ENCODE measurements at places on chromosomes 13 and 19.

- DNase-seq = peak; percentile 52
Observed at GRCh38 chr19:56076498-56076897, 44.6 kb downstream of the ZNF787 start.

- DNase-seq = no peak
Observed at GRCh38 chr13:99294198-99294597, 13.0 kb downstream of the GPR183 start.

GRCh38 chr13:33186861-33187291 is 98.7 kb downstream of the STARD13 start:
- DNase-seq = no peak

- DNase-seq = no peak
Observed at GRCh38 chr19:46919324-46919723, 58.5 kb downstream of the ARHGAP35 start.

DNA sequence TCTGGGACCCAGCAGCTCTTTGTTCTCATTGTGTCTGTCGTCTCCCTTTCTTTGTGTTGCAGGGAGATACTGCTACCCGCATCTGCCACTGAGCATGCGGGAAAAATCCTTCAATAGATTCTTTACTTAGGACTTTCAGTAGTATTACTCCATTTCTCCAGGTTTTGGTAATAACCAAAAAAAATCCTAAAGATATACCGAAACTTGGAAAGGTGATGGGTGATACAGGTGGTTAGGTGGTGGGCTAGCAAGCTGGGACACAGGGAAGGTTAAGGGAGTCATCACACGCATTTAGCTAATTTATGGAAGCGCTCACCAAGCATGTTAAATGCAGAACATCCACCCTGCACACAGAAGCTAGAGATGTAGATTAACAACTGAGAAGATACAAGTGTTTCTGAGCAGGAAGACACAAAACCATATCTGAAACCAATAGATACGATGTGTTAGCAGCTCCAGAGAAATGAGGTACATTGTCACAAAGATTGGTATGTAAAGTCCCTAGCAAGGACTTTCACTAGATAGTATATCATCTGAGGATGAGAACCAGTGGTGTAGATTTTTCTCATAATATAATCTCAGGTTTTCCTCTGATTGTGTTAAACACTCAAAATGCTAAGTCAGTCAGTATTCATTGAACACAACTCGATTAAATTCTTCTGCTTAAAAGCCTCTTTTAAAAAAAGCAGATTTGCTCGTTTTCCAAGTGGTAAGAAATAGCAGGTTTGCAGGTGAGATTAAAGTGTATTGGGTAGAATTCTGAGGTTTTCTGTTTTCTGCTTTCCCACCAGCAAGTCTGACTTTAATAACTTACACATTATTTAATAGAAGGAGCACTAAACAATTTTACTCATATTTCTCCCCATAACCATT is 1.2 kb upstream of the SLAIN1 start:
- DNase-seq = peak; percentile 4

GRCh38 chr13:78960881-78961280 is 301.9 kb upstream of the OBI1 start:
- DNase-seq = no peak

- no peak for DNase-seq
Observed at GRCh38 chr13:79626924-79627323, 146.0 kb downstream of the NDFIP2 start.

- DNase-seq = no peak
Observed at GRCh38 chr13:37648609-37649008, 50.0 kb upstream of the POSTN start.

- no peak for DNase-seq
Observed at GRCh38 chr19:30590596-30591229, 218.5 kb downstream of the ZNF536 start.

DNA sequence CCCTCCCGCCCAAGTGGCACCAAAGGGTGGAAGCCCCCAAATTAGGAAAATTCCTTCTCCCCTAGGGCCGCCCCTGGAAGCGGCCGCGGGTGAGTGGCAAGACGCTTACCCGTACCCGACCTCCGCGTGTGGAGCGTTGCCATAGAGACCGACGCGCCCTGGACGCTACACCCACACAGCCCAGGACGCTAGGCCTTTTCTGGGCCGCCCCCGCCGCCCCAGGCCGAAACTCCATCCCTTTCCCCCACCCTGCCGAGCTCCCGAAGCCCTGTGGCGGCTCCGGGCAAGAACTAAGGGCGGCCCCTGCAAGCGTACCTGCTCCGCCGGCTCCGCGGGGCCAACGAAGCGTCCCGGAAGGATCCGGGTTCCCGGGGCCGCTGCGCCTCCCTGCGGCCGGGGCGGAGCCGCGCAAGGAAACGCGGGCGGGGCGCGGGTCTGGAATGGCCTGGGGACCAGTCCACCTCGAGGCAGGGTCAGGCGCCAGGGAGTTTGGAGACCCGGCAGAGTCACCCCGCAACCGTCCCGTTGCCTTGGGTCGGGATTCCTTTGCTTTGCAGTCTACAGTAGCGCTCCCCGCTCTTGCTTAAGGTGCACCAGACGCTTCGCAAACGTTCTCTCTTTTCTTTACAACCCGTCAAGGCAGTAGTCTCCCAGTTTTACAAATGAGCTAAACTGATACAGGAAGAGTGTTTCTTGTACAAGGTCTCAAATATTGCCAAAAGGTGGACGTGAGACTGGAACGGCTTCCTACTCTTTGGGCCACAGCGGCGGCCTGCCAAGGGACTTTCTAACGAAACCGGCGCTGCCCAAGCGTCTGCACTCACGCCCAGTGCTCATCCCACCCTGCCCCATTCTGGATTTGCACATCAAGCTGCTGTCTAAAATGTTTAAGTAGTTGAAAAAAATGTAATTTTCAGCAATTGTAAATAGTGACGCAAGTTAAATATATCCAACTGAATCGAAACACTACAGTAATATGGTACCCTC is at the start of gene NEK5:
TSS of gene NEK5 (minus strand) at position 360 of the 987 bp plus-strand sequence. CDS start 1,591 bp downstream, outside the sequence.
- peak; percentile 66 for DNase-seq

GRCh38 chr13:36356058-36356457 is 9.9 kb upstream of the SPART start:
- DNase-seq = no peak

DNA sequence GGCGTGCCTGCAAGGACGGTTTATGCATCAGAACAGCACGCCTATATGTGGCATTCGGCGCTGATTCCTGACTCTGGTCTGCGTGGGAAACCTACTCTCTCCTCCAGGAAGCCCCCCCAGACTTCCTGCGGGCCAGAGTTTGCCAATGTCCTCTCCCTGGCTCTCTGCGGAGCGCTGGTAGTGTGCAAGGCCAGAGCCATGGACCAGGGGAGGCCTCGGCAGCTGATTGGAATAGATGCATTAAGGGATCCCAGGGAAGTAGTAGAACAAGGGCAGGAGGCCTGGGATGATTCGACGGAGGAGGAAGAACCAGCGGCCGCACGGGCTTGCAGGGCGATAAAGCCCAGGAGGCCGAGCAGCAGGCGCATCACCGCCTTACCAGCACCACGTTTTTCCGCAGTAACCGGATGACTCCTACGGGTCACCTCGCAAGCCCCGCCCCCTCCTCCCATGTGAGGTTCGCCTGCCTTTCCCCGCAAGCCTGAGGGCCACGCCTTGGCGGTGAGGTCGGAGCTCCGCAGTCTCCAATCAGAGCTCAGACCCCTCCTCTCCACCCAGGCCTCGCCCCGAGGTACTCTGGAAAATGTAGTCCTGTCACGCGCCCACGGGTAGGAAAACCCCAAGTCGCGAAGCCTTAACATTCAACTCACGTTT is 5.0 kb downstream of the CLEC11A start:
- peak; percentile 74 for DNase-seq

DNA sequence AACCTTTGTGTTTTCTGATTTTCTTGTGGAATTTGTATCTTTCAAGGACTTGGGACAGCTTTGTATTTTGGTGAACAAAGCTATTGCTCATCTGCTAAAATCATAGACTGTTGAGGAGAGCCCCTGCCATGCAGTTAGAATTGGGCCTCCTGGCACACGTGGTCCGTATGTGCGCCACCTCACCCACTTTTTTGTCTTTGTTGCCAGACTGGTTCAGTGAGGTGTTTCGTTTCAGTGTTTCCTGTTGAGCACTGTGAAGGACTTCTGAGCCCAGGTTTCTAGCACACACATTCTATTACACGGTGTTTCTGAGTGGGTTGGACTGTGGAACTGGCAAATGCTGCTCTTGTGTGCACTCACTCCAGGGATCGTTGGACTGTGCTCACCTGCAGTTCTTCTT is 37.6 kb upstream of the RNF113B start:
- DNase-seq = no peak

GRCh38 chr13:23377983-23378632 is 55.4 kb downstream of the SACS start:
- DNase-seq = peak; percentile 64

DNA sequence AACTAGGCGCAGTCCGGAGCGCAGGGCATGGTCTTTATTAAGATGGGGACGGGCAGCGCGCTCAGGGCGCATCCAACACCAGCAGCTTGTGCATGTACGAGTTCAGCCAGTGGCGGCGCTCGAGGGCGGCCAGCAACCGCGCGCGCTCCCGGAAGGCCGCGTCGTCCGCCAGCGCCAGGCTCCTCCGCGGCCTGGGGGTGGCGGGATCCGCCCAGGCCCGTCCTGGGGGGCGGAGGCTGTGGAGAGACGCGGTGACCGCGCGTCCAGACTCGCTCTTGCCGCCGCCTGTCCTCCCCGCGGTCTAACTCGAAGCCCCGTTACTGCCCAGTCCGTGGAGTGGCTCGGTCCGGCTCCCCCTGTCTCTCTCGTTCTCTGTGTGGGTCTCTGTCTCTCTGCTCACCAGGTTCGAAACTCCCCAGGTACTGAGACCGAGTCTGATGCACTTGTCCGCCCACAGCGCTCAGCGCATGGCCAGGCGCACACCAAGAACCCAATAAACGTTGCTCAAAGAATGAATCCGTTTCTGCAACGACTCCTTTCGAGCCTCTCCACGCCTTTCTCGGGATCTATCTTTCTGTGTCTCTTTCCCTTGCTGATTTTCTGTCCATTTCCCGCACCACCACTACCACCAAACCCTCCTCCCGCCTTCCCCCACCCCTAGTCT is 702 bp downstream of the PTH2 start:
- DNase-seq = peak; percentile 56

GRCh38 chr19:28242317-28242927 is 970.5 kb downstream of the UQCRFS1 start:
- no peak for DNase-seq

DNA sequence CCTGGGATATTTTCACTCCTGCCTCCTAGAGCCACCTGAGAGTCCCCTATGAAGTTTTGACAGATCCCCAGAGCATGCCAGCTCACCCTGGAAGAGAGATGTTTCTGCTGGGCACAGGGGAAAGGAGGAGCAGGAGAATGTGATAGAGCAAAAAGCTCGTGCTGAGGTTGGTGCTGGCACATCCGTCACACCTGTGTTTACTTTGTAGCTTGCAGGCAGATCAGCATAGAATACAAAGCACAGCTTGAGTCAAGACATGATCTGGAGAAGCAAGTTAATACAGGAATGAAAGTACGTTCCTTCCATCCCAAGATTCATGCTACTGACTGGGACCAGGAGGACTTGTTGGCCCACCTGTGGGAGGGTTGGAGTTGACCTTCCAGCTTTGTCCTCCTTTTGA is 46.1 kb downstream of the HSPH1 start:
- no peak for DNase-seq

- no peak for DNase-seq
Observed at GRCh38 chr13:41973247-41973741, 12.4 kb upstream of the VWA8 start.

DNA sequence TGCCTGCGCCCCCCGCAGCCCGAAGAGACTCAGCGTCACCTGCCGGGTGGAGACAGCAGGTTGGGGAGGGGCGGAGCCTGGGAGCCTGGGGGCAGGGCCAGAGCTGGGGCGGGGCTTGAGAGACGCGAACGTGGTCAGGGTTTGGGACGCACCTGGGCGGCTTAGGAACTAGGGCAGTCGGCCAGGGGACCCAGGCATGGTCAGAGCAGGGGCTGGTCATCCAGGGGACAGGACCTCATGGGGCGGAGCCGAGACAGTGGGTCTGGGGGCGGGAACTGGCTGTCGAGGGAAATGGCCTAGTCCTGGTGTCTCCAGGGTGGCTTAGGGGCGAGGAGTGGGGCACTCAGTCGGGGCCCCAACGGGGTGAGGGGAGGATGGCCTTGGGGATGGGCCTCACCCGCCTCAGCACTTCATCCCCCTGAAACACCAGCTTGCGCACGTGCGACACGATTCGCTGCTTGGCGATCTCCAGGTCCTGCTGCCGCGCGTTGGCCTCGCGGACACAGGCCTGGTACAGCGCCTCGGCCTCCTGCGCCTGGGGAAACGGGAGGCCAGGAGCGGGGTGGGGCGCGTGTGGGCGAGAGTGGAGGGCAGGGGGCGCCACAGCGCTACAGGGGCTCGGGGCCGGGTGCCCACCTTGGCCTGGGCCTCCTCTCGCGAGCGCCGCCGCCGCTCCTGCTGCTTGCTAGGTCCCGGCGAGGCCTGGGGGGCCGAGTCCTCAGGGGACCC is 5.8 kb downstream of the GMIP start:
- DNase-seq = no peak

- no peak for DNase-seq
Observed at GRCh38 chr19:37914908-37915307, 7.9 kb downstream of the SIPA1L3 start.

DNA sequence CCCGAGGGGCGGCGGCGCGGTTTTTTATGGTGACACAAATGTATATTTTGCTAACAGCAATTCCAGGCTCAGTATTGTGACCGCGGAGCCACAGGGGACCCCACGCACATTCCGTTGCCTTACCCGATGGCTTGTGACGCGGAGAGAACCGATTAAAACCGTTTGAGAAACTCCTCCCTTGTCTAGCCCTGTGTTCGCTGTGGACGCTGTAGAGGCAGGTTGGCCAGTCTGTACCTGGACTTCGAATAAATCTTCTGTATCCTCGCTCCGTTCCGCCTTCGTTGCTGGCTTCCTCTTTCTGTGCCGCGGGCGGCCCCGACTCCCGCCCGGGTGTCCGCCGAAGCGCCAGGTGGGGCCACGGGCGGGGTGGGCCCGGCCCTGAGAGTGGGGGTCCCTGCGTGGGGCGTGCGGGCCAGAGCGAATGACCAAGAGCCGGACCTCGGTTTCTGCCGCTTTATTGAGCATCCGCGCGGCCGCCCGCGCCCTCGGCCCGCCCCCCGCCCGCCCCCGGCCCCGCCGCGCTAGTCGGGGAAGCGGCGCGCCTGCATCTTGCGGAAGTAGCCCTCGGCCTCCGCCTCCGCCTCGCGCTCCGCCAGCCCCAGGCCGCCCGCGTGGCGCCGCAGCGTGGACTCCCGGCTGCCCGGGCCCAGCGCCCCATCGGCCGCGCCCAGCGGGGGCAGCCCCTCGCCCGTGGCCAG is 9.6 kb downstream of the PLPPR3 start:
- no peak for DNase-seq

GRCh38 chr13:40125336-40125735 is 469.9 kb downstream of the COG6 start:
- no peak for DNase-seq

Data from CD4-positive, alpha-beta T cell treated with Interleukin-17A for 4 hours (primary cell).